MG63 (cell line): ENCODE measurements at places on chromosomes 12 and 14.

GRCh38 chr14:24277606-24278321, 6.4 kb upstream of the RABGGTA start:
- no peak for DNase-seq

DNA sequence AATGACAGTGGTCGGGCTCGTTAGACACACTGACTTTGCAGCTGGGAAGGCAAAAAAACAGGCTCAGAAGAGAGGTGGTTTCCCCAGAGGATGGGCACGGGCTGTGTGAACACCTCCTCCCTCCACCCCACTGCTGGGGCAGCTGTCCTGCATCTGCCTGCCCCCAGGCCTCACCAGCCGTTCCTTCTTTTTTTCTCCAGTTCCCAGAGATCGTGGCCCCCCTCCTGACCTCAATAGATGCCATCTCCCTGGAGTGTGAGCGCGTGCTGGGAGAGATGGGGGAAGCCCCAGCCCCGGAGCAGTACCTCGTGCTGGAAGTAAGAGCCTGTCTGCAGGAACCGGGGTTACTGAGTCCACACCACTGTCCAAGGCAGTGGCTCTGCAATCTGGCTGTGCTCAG, 17.4 kb downstream of the MVK start:
- no peak for DNase-seq

DNA sequence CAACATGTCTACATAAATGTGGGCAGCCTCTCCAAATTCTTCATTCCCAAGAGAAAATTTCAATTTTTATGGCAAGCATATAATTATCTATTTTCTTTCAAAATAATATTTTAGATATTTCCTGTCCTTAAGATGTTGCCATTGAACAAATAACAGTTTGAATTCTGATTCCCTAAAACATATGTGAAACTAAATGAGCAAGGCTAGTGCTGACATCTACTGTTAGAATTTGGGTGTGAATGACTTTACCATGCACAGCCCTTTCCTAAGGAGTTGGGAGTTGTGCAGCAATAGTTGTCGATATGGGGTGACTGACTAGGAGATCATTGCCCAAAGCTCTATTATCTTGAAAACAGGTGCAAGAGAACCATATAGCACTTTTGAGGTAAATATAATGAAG, 108.2 kb upstream of the SLC38A4 start:
- DNase-seq = no peak

DNA sequence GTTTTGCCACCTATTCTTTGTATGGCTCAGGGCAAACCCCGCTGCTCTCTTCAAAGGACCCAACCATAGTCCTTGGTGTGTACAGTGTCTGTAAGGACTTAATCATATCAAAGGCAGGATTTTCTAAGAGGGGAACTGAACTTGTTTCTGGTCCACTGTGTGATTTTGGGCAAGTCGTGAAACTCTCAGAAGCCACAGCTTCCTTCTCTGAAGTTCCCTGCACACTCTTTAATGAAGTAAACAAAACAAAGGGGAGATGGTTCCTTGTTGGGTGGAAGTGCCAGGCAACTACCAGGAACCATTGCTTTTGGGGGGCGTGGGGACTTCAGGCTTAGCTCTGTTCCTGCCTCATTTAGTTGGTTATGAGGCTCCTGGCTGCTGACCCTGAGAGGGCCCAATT, 152.4 kb downstream of the VRK1 start:
- DNase-seq = no peak

DNA sequence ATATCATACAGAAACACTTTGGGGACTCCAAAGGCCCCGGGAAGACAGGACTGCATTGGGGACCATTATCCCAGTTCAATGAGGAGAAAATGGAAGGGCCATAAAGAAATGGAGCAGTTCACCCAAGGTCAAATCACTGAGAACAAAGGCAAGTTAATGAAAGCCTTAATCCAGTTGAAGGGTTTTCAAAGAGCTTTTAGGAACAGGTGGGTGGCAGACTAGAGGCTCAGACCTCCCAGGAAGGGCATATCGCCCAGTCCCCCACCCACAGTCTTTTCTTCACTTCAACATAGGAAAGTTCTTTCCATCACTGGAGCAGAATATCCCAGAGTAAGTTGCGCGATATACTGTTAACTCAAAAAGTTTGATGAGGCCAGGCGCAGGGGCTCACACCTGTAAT, 136.1 kb upstream of the CCND2 start:
- DNase-seq = no peak

DNA sequence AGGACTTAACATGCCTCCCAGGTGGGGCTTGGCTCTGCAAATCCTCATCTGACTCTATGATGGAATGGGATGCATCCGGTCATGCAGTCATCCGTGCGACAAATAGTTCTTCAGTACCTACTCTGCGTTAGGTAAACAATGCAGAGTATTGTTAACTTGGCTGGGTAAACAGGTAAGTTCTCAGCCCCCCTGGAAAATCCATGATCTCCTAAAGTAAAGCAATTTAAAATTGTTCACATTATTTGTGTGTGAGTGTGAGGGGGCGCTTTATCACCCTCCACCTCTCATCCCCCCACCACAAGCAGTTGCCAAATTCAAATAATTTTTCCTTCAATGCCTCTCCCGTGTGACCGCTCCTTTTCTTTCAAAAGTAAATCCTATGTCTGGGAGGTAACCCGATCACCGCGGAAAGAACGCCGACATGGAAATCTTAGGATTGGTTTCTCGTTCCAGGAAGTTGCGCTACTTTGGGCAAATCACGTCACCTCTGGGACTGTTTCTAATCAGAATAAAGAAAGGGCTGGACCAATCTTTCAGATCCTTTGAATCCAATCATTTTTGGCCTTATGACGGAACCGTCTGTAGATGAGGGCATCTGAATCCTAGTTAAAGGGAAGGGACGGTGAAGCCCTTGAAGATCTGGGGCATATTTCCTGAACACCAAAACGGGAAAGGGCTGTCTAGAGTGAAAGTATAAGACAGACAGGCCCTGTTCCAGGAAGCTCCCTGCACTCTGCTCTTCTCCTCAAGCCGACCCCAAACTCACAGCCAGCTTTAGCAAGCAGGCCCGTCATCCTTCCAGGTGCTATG, 44.0 kb upstream of the SINHCAF start:
- no peak for DNase-seq

DNA sequence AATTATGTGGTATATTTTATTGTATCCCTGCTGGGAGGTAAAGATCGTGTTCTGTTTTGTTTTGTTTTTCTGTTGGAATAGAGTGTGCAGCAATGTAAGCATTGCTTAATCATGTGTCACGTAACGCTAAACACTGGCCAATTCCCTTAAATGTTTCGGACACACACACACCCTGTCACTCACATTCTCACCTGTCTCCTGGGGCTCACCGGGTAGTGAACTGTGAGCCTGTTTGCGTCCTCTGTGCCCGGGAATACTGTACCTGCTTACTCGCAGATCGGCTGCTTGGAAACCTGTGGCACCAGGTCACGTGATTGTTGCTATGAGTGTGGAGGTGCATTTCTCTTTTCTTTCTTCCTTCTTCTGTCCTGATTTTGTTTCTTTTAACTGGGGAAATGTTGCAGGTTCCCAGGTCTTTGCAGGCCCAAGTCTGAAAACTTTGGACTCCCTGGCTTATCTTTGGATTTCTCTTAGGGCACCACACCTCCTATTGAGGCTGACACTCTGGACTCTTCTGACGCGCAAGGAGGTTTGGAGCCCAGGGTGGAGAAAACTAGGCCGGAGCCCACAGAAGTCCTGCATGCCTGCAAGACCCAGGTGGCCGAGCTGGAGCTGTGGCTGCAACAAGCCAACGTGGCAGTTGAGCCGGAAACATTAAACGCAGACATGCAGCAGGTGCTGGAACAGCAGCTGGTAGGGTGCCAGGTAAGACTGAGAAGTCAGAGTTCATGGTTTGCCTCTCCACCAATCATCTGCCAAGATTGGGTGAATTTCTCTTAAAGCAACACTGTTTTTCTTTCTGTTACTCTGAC, 181.1 kb downstream of the ESR2 start:
- no peak for DNase-seq

GRCh38 chr14:24984846-24985589, 64.9 kb downstream of the STXBP6 start:
- DNase-seq = no peak

GRCh38 chr12:113903381-113903863, 62.7 kb downstream of the RBM19 start:
- no peak for DNase-seq

DNA sequence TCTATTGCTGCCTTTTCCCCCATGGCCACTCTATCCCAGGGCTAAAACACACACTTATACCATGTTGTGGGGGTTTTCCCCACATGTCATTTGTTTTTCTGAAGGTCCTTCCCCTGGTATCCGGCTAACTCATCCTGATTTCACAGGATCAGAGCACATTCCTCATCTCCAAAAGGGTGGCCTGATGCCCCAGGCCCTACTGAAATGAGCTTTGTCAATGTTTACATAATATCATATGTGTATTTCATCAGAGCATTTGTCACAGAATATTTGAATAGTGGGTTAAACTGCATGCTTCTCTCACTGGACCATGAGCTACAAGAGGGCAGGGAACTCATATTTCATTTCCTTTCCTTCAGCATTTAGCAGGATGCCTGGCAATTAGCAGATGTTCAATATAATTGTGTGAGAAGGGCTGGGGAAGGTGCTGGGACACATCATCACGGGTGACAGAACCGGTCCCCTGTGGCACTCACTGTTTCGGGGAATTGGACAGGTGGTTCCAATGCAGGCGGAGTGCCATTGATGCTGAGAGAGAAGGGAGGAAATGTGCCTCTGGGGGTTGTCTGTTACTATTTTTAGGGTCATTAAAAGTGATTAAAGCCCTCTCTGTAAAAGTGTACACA, 26.8 kb downstream of the EMP1 start:
- peak; percentile 68 for DNase-seq

DNA sequence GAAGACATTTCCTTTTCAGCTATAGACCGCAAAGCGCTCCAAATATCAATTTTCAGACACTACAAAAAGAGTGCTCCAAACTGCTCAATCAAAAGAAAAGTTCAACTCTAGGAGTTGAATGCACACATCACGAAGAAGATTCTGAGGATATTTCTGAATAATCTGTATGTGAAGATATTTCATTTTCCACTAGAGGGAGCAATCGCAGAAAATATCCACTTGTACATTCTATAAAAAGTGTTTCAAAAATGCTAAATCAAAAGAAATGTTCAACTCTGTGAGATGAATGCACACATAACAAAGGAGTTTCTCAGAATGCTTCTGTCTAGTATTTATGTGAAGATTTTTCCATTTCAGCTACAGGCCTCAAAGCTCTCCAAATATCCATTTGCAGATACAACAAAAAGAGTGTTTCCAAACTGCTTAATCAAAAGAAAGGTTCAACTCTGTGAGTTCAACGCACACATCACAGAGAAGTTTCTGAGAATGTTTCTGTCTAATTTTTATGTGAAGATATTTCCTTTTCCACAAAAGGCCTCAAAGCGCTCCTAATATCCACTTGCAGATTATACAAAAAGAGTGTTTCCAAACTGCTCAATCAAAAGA, 643.8 kb upstream of the ALG10B start:
- no peak for DNase-seq

- no peak for DNase-seq
Observed at GRCh38 chr14:52352061-52352491, 38.0 kb downstream of the PTGER2 start.

DNA sequence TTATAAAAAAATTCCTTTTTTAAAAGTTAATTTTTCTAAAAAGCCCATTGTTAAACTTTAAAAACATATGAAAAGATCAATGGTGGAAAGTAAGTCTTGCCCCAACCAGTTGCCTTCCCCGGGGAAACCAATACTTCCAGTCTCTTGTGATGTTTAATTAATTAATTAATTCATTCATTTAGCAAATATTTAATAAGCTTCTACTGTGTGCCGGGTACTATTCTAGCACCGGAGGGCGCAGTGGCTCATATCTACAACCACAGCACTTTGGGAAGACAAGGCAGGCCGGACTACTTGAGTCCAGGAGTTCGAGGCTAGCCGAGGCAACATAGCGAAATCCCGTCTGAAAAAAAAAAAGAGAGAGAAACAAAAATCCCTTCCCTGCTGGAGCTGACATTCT, 87.4 kb downstream of the HECTD4 start:
- DNase-seq = no peak

- no peak for DNase-seq
Observed at GRCh38 chr12:33357181-33357580, 82.4 kb downstream of the SYT10 start.

DNA sequence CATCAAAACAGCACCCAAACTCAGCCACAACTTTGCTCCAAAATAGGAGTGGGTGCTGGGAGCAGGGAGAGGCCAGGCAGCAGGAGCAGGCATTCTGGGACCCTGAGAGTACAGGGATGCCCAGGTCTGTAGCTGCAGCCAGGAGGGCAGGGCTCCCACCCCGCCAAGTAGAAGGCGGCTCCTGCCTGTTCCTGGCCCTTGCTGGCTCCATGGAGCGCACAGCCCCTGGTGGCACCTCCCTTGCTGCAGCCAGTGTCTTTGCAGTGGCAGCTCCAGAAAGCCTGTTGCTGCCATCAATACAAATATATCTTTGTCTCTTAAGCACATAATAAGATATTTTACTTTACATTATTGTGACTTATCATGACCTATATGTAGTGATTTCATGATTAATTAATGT, 1096.5 kb downstream of the FSCB start:
- DNase-seq = no peak

DNA sequence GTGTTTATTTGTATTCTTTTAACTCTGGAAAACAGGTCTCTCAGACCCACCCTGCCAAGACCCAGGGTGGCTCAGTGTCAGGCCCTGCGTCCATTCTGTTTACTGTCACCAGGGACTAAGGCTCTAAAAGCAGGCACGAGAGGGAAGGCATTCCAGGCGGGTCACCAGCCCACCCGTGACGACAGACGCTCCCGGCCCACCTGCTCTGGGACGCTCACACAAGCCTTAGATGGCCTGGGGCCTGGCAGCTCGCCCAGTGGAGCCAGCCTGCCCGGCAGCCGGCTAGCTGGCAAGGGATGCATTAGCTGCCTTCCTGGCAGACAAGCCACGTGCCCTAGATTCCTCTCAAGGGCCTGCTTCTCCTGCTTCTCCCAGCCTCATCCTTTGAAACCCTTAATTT, 9.2 kb upstream of the NUAK1 start:
- no peak for DNase-seq

- no peak for DNase-seq
Observed at GRCh38 chr12:61365001-61365400, 895.2 kb upstream of the USP15 start.

GRCh38 chr12:78185651-78186050, 355.0 kb downstream of the NAV3 start:
- DNase-seq = no peak
